ENCODE measurements at places on chromosomes 3 and 15. TPM values are rescaled to one million over a fixed set of nuclear protein-coding genes. Genes with fewer than 3 reads are reported as not detected.

- no peak for DNase-seq
- no peaks in the 10 kb centered on the region for H3K4me1 ChIP-seq
- no peaks in the 10 kb centered on the region for H3K36me3 ChIP-seq
- H3K4me3 ChIP-seq = no peak overlapping the region
- peaks cover 55% of the 10 kb centered on the region for H3K27me3 ChIP-seq
- no peak overlapping the region for H3K27ac ChIP-seq
Measured at GRCh38 chr3:127195417-127195816, 2.5 kb downstream of the PRR23E start.

DNA sequence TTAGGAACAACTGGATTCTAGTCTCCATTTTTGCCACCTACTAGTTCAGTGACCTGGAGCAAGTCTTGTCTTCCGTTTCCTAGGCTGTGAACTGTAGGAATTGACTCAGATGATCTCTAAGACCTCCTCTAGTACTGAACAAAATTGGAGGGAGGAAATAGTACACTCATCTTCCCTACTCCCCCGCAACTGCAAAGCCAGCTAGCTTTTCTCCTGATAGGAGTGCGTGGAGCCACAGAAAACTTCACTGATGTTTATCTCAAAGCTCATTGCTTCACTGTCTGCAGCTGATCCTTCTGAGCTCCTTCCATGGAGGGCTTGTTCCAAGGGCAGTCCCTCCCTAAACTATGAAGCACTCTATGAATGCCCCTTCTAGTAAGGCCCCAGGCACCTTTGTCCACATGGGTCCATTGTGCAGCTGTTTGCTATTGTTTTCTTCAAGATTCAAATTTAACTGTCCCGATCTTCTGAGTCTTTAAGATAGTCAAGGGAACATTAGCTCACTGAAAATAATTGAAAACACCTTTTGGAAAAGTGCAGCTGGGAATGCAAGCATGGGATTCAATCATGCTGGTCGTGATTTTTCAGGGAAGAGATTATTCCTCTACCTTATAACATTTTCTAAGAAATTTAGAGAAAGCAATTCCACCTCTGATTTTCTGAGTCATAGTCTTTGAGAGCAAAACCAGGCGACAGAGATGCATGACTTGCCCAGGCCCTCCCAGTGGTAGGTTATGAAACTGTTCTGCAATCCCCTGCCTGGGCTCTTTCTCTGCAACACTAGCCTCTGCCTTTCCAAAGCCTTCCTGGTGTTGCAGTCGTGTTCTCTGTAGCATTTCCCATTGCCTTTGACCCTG is 24.3 kb downstream of the FILIP1L start:
- DNase-seq = no peak
- H3K4me3 ChIP-seq = no peak overlapping the region
- peaks cover 51% of the 10 kb centered on the region for H3K4me1 ChIP-seq
- H3K27me3 ChIP-seq = no peaks in the 10 kb centered on the region

DNA sequence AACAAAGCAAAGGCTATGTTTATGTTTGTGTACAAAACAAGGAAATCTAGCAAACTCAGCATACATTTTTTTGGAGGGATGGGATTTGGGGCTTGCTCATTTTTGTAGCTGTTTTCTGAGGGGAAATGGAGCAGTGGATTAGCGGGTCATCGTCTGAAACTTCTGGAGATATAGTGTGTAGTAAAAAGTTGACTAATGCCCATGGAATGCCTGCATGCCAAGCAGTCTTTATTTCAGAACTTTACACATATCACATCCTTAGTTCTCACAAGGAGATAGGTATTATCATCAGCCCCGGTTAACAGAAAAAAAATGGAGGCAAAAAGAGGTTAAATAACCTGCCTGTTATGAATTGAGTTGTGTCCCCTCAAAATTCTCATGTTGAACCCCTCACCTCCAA is 47.1 kb downstream of the ATP13A4 start:
- H3K4me1 ChIP-seq = no peaks in the 10 kb centered on the region
- H3K4me3 ChIP-seq = no peak overlapping the region
- H3K36me3 ChIP-seq = no peaks in the 10 kb centered on the region
- DNase-seq = no peak

- DNase-seq = no peak
- no peaks in the 10 kb centered on the region for H3K27me3 ChIP-seq
- no peak overlapping the region for H3K27ac ChIP-seq
- no peak overlapping the region for H3K4me3 ChIP-seq
Measured at GRCh38 chr3:60756241-60757030, 494.8 kb downstream of the FHIT start.

DNA sequence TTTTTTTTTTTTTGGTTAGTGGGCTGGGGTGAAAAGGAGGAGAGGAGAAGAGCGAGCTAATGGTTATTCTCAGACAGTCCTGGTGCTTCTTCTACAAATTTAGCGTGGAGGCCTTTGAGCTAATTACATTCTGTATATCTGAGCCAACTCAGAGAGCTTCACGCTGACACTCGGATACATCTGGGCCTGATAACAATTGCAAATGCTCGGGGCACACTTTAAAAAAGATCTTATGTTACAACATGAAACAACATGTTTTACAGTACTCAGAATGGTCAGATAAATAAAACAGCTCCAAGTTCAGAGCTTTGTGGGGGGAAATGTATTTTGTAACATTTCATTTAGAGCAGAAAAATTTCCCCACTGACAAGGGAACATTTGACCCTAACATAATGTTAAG is 966.9 kb upstream of the NR2F2 start:
- H3K4me3 ChIP-seq = no peak overlapping the region
- no peaks in the 10 kb centered on the region for H3K36me3 ChIP-seq
- peaks cover 14% of the 10 kb centered on the region for H3K4me1 ChIP-seq
- peak overlapping the region; percentile 31 for H3K27ac ChIP-seq
- DNase-seq = no peak

DNA sequence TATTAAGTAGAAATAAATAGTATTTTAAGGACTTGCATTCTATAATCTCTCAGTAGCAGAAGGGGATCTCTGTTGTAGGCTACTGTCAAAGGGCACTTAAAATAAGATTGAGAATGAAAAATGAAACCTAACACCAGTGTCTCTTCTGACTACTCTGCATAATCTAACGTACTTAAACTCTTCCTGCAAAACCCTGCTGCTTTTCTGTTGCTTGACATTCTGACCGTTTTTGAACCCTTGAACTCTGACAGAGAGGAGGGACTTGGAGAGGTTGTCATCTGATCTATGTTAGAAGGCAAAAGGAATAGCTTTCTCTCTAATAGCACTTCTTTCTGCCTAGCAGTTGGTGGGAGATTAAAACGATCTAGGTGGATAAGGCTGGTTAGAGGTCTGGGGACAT is 204.6 kb downstream of the ZIC1 start:
- no peak for DNase-seq
- H3K4me3 ChIP-seq = no peak overlapping the region
- no peak overlapping the region for H3K27ac ChIP-seq
- H3K27me3 ChIP-seq = no peaks in the 10 kb centered on the region
- no peaks in the 10 kb centered on the region for H3K4me1 ChIP-seq

DNA sequence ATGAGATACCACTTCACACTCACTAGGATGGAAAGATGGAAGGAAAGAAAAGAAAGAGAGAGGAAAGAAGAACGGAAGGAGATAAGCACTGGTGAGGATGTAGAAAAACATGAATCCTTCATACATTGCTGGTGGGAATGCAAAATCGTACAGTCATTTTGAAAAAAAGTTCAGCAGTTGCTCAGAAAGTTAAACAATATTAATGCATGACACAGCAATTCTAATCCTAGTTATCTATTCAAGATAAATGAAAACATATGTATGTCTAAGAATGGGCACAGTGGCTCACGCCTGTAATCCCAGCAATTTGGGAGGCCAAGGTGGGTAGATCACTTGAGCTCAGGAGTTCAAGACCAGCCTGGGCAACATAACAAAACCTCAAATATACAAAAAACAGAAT is 59.1 kb downstream of the SENP7 start:
- no peaks in the 10 kb centered on the region for H3K4me1 ChIP-seq
- no peak overlapping the region for H3K27ac ChIP-seq
- DNase-seq = no peak
- peaks cover 21% of the 10 kb centered on the region for H3K36me3 ChIP-seq

- H3K36me3 ChIP-seq = no peaks in the 10 kb centered on the region
- H3K4me3 ChIP-seq = no peak overlapping the region
Measured at GRCh38 chr3:95731753-95732152, 1082.6 kb upstream of the EPHA6 start.

- no peaks in the 10 kb centered on the region for H3K4me1 ChIP-seq
- DNase-seq = no peak
- no peak overlapping the region for H3K27ac ChIP-seq
- peaks cover 10% of the 10 kb centered on the region for H3K27me3 ChIP-seq
Measured at GRCh38 chr3:87307805-87308204, 31.4 kb upstream of the POU1F1 start.

NR1I2 gene
- not detected for total RNA-seq

GRCh38 chr15:54540721-54541120 is 562.5 kb downstream of the UNC13C start:
- DNase-seq = no peak
- no peak overlapping the region for H3K4me3 ChIP-seq
- no peaks in the 10 kb centered on the region for H3K4me1 ChIP-seq
- no peaks in the 10 kb centered on the region for H3K27me3 ChIP-seq
- no peaks in the 10 kb centered on the region for H3K36me3 ChIP-seq
- H3K27ac ChIP-seq = no peak overlapping the region

- no peaks in the 10 kb centered on the region for H3K27me3 ChIP-seq
- no peak overlapping the region for H3K27ac ChIP-seq
- H3K4me1 ChIP-seq = peaks cover 13% of the 10 kb centered on the region
- no peak for DNase-seq
Measured at GRCh38 chr3:25002052-25002451, 426.0 kb upstream of the RARB start.

ZNF710 gene
- total RNA-seq = 5.5 TPM

DNA sequence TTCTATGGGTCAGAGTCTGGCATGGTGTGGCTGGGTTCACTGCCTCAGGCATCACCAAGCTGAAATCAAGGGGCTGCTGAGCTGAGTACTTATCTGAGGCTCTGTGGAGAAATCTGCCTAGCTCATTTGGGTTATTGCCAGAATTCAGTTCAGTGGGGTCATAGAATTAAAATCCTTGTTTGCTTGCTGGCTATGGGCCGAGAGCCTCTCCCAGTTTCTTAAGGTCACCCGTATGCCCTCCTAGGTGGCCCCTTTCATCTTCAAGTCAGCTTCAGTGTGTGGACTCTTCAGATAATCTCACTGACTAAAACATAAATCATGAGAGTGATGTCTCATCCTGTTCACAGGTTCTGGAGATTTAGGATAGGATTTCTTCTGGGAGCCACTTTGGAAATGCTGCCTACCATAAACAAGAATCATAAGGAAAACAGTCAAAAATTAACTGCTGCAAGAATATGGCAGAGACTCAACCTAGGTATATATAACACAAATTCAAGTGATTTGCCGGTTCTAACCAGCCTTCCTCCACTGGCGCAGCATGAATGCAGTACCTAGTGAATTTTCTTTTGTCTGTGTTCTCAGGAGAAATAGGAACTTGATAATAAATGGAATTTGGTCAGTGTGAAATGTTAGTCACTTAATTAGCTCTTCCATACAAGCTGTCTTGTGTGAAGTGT is 5.3 kb downstream of the CP start:
- no peak for DNase-seq
- H3K4me1 ChIP-seq = peaks cover 20% of the 10 kb centered on the region
- H3K27ac ChIP-seq = peak overlapping the region; percentile 46
- no peaks in the 10 kb centered on the region for H3K27me3 ChIP-seq
- no peaks in the 10 kb centered on the region for H3K36me3 ChIP-seq
- H3K4me3 ChIP-seq = no peak overlapping the region

GRCh38 chr3:5021116-5022092 is 42.2 kb downstream of the BHLHE40 start:
- H3K27me3 ChIP-seq = no peaks in the 10 kb centered on the region
- no peak for DNase-seq
- no peak overlapping the region for H3K4me3 ChIP-seq
- H3K36me3 ChIP-seq = no peaks in the 10 kb centered on the region

GRCh38 chr3:59876533-59877062 is 826.8 kb upstream of the CFAP20DC start:
- H3K36me3 ChIP-seq = no peaks in the 10 kb centered on the region
- H3K4me1 ChIP-seq = no peaks in the 10 kb centered on the region
- H3K4me3 ChIP-seq = no peak overlapping the region

GRCh38 chr3:69320871-69321271 is 65.0 kb downstream of the FRMD4B start:
- H3K4me3 ChIP-seq = no peak overlapping the region
- peak; percentile 50 for DNase-seq
- H3K36me3 ChIP-seq = no peaks in the 10 kb centered on the region
- peaks cover 14% of the 10 kb centered on the region for H3K4me1 ChIP-seq
- no peaks in the 10 kb centered on the region for H3K27me3 ChIP-seq
- H3K27ac ChIP-seq = peak overlapping the region; percentile 70

HDAC11 gene
- total RNA-seq = 34.3 TPM

- H3K4me1 ChIP-seq = peaks cover 37% of the 10 kb centered on the region
- peak; percentile 84 for DNase-seq
- H3K27me3 ChIP-seq = no peaks in the 10 kb centered on the region
- peak overlapping the region; percentile 85 for H3K27ac ChIP-seq
Measured at GRCh38 chr3:4772171-4772804, 206.9 kb upstream of the BHLHE40 start.

- H3K27ac ChIP-seq = no peak overlapping the region
- peaks cover 80% of the 10 kb centered on the region for H3K36me3 ChIP-seq
- H3K4me3 ChIP-seq = no peak overlapping the region
- no peaks in the 10 kb centered on the region for H3K4me1 ChIP-seq
- DNase-seq = no peak
Measured at GRCh38 chr15:34876640-34877039, 81.3 kb upstream of the ACTC1 start.

GRCh38 chr3:57933602-57934001 is 74.6 kb upstream of the FLNB start:
- peaks cover 30% of the 10 kb centered on the region for H3K36me3 ChIP-seq
- no peak for DNase-seq
- H3K27ac ChIP-seq = no peak overlapping the region
- H3K27me3 ChIP-seq = no peaks in the 10 kb centered on the region
- H3K4me3 ChIP-seq = no peak overlapping the region

- DNase-seq = no peak
- no peaks in the 10 kb centered on the region for H3K36me3 ChIP-seq
- H3K27me3 ChIP-seq = no peaks in the 10 kb centered on the region
- no peak overlapping the region for H3K27ac ChIP-seq
- no peaks in the 10 kb centered on the region for H3K4me1 ChIP-seq
Measured at GRCh38 chr3:59056706-59057105, 6.9 kb upstream of the CFAP20DC start.

SEMA3F gene
- 10.2 TPM for total RNA-seq

KBTBD13 gene
- 5.2 TPM for total RNA-seq

DNA sequence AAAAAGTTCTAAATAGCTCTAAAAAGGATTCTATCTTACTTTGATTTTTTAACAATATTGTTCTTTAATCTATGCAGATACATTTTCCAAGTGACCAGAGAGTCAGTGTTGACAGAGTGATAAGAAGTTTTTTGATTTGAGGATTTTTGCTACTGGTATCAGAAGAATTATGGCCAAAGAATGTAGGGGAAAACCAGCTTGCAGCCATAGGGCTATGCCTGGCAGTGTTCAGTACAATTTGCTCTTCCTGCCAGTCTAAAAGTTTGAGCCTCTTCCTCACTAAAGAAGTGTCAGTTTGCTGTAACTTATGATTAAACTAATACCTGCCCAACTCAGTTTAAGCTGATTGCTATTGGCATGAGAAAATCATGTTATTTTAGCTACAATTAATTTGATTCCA is 35.3 kb upstream of the FSIP1 start:
- DNase-seq = no peak
- no peak overlapping the region for H3K4me3 ChIP-seq
- no peaks in the 10 kb centered on the region for H3K27me3 ChIP-seq
- no peaks in the 10 kb centered on the region for H3K4me1 ChIP-seq
- H3K36me3 ChIP-seq = no peaks in the 10 kb centered on the region

STAC gene
- 0.30 TPM for total RNA-seq

- no peaks in the 10 kb centered on the region for H3K4me1 ChIP-seq
- no peaks in the 10 kb centered on the region for H3K36me3 ChIP-seq
- no peak for DNase-seq
- no peak overlapping the region for H3K4me3 ChIP-seq
- no peak overlapping the region for H3K27ac ChIP-seq
Measured at GRCh38 chr15:97446138-97446537, 514.4 kb upstream of the ARRDC4 start.

ACAN gene
- not detected for total RNA-seq

PGBD4 gene
- total RNA-seq = 2.0 TPM

All from left ventricle myocardium inferior (tissue), 1 donor.